ENCODE measurements at places on chromosomes 1 and 21.

- DNase-seq, result peak; percentile 18
Observed at GRCh38 chr1:53511933-53512806, 53.0 kb downstream of the DMRTB1 start.

DNA sequence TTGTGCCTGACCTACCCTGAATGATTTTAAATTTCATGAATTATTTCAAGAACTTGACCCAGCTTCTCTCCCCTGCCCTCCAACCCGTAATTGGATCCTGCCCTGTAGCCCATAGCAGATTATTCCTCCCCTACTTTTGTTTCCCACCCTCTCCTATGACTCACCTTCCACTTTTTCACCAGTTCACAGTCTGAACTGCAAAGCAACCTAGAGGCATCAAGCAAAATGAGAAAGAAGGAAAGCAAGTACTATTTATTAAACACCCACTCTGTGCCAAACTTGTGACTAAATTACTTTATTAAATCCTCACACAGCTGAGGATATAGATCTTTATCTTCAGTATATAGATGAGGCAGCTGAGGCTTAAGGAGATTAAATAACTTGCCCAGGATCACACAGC lies 20.7 kb upstream of the IKBKE start:
- DNase-seq, result no peak

- no peak for DNase-seq
Observed at GRCh38 chr1:35220976-35221375, 28.0 kb upstream of the SFPQ start.

DNA sequence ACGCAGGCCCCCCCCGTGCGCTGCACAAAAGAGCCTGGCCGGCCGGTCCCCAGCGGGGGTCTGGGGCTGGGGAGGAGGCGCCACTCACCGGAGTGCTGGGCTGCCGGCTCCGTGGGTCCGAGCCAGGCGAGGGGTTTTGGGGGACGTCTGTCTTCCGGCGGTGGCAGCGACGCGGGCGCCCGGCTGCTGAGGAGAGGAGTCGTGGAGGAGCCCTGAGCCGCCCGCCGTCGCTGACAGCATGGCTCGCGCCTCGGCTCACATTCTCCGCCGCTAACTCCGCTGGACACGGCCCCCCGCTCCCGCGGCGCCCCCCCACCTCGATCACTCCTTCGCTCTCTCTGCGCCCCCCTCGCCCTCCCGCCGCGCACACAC lies 649 bp downstream of the AHDC1 start:
- DNase-seq, result peak; percentile 25
